Activated gamma-delta T cell treated with Interleukin-2 at 50 U/mL for 16 hours (primary cell): ENCODE measurements at places on chromosomes 7 and 10.

DNA sequence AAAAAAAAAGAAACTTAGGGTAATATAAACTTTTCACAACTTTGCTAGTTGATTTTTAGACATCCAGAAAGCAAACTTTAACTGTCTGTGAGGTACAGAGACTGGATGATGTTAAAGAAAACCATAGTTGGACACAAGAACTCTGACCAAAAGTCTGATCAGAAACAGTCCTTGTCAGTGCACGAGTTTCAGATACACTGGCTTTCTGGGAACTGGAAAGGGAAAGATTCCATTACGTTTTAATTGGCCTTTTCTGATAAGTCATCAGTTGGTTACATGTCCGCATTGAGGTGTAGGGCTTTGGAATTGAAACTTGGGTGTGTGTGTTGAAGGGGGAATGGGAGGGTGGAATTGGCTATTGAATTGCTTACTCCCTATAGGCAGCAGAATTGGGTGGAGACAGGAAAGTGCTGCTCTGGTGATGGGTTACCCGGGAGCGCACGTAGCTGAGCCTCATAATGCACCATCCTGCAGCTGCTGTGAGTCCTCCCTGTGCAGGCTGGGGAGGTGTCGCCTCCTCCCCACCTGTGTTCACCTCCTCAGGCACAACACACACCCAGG, 59.9 kb downstream of the DAGLB start:
- DNase-seq, result no peak

GRCh38 chr10:95880704-95881103, 27.1 kb upstream of the CC2D2B start:
- no peak for DNase-seq

GRCh38 chr7:106216923-106217542, 67.8 kb downstream of the NAMPT start:
- DNase-seq, result no peak

DNA sequence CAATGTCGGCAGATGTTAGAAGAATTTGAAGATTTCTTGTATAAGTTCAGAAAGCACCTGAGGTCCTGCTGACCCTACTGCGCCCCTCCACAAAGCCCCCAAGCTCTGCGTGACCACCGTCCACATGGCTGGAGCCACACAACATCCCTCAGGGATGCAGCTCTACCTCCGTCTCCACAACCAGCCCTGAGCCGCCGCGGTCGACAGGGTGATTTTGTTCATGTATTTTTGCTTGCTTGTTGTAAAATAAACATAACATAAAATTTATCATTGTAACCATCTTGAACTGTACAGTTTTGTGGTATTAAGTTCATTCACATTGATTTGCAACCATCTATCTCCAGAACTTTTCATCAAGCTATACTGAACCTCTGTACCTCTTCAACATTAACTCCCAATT, 50.5 kb downstream of the CPXM2 start:
- DNase-seq, result no peak
